ENCODE measurements at places on chromosomes 2 and 18.

DNA sequence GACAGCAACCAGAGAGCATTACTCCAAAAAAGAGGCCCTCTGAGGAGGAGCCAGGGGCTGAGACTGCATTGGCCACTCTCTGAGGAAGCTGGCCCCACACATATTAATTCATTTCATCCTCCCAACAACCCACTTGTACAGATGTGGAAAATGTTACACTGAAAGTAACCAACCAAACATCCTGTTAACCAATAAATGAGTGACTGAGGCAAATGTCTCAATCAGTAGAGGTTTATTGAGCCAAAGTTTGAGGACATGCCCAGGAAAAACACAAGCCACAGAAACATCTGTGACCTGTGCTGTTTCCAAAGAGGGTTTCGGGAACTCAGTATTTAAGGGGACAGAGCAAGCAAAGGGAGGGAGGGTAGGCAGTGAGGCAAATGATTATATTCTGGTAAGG is 53.0 kb downstream of the SKA1 start:
- DNase-seq, result no peak

- DNase-seq, result no peak
These were observed 5.1 kb downstream of the IL1B start for GRCh38 chr2:112831513-112831845.

GRCh38 chr2:160387558-160388262 is 105.9 kb downstream of the RBMS1 start:
- no peak for DNase-seq

- peak; percentile 83 for DNase-seq
These were observed at the start of gene INPP5D for GRCh38 chr2:233059797-233060500. INPP5D (plus strand) TSS chr2:233060342; CDS start chr2:233060479, 137 bp downstream.

GRCh38 chr18:9822587-9823185 is 63.1 kb upstream of the TXNDC2 start:
- no peak for DNase-seq
